AG09309 (cell line): ENCODE measurements at places on chromosomes 6 and 20.

DNA sequence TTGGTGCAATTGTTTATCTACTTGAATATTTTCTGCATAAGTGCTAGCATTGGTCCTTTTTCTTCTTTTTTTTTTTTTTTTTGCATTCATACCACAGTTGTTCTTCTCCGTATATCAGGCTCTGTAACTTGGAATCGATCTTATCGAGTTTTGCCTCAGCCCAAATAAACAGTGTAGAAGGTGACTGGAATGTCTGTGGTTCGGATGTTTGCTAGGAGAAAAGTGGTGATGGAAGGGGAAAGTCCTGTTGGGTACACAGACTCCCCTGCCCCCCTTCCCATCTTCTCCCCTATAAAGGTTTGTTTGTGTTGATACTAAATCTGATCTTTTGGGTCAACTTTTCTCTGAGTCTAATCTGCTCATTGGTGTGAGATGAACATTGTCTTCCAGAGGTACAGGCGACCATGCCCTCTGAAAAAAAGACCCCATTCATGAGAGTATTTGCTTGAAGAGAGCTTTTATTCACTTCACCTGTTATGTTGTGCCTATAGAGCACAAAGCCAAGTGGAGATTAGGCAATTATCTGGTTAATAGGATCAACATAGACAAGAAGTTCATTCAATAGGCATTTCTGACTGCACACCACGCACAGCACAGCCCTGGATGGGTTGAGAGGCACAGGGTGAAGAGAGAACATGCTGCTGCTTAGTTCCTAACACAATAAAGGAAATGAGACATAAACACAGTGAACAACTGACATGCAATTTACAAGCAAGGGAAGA lies 620.0 kb downstream of the PKHD1 start:
- DNase-seq, result no peak

DNA sequence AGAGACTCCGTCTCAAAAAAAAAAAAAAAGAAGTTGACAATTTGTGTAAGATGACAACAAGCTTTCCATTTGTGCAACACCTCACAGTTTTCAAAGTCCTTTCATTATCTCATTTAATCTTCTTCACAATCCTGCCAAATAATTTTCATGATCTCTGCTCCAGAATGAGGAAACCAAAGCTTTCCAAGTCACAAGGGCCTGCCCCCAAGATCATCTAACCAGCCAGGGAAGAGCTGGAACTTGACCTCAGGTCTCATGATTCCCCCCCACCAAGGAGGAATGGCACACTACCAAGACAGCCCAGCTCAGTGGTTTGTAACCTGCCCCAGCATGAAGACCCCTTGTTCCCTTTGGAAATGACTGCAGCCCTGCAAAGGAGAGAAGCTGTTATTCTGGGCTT lies 74.0 kb upstream of the PIM1 start:
- DNase-seq, result no peak

DNA sequence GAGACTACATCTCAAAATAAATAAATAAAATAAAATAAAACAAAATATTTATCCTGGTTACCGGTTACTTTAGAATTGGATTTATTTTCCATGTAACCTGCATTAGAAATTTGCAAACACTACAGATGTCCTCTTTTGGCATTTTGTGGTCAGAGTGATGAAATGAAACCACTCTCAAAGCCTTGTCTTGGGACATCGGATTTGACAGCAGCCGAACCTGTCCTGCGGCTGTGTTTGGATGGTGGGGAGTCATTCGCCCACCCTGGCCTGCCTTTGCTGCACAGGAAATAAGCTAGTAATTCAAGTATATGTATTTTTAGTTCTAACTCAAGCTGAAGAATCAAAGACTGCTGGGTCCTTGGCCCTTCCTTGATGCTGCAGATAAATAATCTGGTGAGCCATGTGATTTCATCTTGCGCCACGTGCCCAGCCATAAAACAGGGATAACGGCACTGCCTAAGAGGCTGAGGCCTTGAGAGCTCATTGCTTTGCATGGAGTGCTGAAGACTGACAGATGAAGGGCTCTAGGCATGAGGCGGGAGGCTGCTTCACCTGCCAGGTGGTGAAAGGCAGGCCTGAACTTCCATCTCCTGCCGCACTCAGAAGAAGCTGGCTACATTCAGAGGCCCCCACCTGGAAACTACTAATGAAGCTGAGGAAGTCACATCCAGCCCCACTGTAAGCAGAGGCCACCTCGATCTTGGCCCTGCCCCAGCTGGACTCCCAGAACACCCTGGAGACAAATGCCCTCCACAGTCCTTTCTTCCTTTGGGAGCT lies 76.9 kb downstream of the NOL4L start:
- no peak for DNase-seq

GRCh38 chr6:121686611-121687023 lies 251.2 kb downstream of the GJA1 start:
- DNase-seq, result no peak

- no peak for DNase-seq
Measured at GRCh38 chr6:151130329-151130728, 109.4 kb upstream of the AKAP12 start.

DNA sequence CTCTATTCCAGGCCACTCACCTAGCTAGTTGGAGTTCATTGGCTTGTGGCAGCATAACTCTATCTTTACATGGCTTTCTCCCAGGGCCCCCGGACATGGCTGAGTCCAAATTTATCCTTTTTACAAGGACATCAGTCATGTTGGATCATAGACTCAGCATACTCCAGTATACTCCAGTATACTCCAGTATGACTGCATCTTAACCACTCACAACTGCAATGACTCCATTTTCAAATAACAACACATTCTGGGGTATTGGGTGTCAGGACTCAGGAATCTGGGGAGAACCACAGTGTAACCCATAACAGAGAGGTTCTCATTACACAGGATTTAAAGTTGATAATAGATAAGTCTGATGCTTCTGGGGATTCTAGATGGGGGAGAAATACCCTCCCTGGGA lies 53.8 kb upstream of the TSHZ2 start:
- DNase-seq, result no peak

DNA sequence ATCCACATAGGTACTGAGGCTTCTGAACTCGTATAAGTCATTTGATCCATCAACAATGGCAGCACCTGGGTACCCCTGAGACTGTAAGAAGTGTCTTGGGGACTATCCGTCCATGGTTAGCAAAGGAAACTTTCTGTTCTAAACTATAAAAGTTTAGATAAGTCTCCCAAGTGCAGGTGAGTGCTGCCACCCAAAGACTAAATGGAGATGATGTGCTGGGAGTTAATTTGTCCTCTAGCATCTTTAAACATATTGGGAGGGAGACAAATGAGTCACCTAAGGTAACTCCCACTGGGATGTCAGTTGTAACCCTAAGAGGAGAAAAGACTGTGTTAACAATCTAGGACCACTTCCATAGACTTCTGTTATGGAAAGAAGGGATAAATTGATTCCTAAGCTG lies 6.2 kb downstream of the BEND6 start:
- no peak for DNase-seq

- no peak for DNase-seq
Measured at GRCh38 chr6:16158943-16159557, 30.2 kb downstream of the MYLIP start.
